ENCODE measurements at places on chromosomes 5 and 9.

GRCh38 chr5:82375488-82376244, 97.5 kb upstream of the RPS23 start:
- DNase-seq: no peak

DNA sequence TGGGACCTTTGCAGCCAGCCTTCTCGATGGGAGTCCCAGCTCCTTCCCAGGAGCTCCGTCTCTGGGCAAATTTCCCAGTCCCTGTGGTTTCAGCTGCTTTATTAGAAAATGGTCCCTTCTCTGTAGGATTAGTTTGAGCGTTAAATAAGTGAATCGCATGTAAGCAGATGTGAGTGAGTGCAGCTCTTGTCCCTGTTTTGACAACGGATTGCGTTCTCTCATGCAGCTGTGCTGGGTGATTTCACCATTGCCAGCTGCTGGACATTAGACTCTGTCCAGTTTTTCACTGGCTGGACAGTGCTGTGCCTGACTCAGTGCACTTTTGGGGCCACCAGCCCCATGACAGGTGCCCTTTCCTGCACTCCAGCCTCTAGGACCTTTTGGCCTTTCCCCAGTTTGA, 11.6 kb upstream of the CEL start:
- no peak for DNase-seq

- DNase-seq: no peak
Measured at GRCh38 chr9:18684593-18685317, 210.8 kb downstream of the ADAMTSL1 start.

- DNase-seq: no peak
Measured at GRCh38 chr9:1606253-1606652, 408.9 kb upstream of the SMARCA2 start.

- no peak for DNase-seq
Measured at GRCh38 chr9:108664309-108665255, 191.2 kb downstream of the ACTL7B start.

DNA sequence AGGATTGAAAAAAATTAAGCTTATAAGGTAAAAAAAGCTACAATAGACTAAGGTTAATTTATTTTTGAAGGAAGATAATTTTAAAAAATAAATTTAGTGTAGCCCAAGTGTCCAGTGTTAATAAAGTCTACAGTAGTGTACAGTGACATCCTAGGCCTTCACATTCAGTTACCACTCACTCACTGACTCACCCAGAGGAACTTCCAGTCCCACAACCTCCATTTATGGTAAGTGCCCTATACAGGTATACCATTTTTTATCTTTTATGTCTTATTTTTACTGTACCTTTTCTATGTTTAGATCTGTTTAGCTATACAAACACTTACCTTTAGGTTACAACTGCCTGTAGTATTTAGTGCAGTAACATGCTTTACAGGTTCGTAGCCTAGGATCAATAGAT, 79.8 kb upstream of the ZNF462 start:
- no peak for DNase-seq

DNA sequence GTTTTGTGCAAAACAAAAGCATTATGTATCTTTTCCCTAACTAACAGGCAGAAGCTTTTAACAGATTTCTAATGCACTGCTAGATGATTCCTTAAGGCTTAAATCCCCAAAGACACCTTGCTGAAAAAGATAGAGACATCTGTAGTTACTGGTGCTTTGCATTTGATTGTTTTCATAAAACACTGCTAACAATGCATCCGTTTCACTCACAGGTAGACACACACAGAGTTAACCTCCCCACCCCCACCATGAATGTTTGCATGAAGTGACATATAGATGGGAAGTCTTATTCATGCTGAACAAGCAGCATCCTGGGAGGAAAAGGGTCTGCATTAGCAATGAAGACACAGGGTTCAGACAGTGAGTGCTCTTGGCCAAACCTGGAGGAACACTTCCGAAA, 100.9 kb downstream of the ASTN2 start:
- no peak for DNase-seq

Measured in iPS DF 19.7 (cell line).